NCI-H2081 treated with DMSO at 0.1 percent for 48 hours (cell line): ENCODE measurements at places on chromosomes 11 and 22.

GRCh38 chr11:73528483-73529203 is 69.3 kb downstream of the FAM168A start:
- no peak for DNase-seq

DNA sequence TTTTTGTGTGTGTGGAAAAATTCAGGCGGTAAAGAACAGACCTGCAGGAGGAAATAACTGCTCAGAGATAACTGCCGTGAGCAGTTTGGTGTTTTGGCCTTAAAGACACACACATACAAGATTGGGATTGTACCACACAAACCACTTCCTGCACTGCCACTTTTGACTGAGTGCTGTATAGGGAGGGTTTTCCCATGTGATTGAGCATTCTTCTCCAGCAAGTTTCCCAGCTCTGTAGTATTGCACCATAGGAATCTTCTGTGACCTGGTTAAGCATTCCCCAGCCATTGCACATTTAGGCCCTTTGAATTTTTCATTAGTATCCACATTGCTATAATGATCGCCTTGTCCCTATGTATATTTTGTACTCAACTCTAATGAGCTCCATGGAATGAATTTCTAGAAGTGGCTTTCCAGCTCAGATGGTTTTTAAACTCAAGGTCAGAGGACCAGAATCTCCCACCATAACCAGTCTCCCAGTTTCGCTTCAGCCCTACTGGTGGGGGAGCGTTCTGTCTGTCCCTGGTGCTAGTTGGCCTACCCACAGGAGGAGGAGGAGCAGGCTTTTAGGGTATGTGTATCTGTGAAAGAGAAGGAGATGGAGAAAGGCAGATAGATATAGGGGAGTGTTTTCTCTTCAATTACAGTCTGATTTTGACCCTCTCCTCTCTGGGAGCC is 9.3 kb downstream of the CD82 start:
- DNase-seq, result no peak

DNA sequence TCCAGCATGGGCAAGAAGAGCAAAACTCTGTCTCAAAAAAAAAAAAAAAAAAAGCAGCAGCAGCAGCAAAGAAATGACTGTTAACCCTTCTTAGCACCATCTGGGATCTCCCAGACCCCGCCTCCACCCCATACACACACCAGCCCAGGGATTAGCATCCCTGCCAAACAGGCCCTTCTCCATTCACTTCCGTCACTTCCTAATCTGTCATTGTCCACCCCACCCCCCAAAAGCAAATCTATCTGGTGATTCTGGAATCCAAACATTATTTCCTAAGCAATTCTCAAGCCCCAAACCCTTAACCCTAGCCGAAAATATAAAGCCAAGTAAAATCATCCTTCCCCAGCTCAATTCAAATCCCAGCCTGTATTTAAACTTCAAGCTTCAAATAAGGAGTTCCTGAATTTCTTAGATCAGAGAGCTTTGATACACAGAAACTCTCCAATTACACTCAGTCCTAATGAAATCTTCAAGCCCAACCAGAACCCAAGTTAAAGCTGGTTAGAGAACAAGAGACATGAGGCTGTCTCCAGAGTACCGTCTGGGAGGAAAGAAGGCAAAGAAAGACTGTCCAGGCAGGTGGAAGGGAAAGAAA is 6.0 kb upstream of the AHNAK start:
- DNase-seq, result no peak

- DNase-seq, result peak; percentile 41
These were observed 10.0 kb downstream of the OR51L1 start for GRCh38 chr11:5004424-5005274.

DNA sequence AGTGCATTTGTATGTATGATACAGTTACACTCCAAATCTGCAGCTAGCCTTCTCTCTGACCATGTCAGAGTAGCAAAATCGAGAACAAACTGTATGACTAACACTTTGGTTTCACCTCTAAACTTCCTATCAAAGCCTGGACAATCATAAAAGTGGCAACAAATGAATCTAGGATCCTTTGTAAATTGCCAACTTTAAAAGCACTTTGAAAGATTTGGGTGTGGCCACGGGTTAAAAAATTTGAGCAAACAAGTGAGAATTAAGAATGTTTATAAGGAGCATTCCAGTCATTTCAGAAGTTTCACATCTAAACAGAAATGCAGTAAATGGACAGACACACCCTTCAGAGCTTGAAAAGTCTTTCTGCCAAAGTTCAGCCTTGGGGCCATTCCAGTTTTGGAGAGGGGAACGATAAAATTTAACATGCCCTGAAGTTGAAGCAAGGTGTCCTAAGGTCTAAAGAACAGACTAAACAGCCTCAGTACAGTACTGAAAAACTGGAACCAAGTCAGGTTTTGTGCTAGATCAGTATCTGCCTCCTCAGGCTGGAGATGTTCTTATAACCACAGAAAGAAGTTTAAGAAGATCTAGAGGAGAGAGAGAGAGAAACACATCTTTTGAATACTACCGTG is 181.9 kb upstream of the BDNF start:
- no peak for DNase-seq

GRCh38 chr11:86182976-86183584 is 61.5 kb upstream of the EED start:
- DNase-seq, result no peak

GRCh38 chr22:26172389-26172990 is 3.2 kb downstream of the SEZ6L start:
- no peak for DNase-seq

- DNase-seq, result no peak
These were observed 6.2 kb downstream of the DUSP8 start for GRCh38 chr11:1565904-1566247.

- DNase-seq, result no peak
These were observed 12.5 kb upstream of the HMOX1 start for GRCh38 chr22:35368386-35368785.

- no peak for DNase-seq
These were observed 127.0 kb downstream of the TRPC6 start for GRCh38 chr11:101456812-101457211.

GRCh38 chr11:109424901-109425300 is 2.9 kb downstream of the C11orf87 start:
- DNase-seq, result no peak

DNA sequence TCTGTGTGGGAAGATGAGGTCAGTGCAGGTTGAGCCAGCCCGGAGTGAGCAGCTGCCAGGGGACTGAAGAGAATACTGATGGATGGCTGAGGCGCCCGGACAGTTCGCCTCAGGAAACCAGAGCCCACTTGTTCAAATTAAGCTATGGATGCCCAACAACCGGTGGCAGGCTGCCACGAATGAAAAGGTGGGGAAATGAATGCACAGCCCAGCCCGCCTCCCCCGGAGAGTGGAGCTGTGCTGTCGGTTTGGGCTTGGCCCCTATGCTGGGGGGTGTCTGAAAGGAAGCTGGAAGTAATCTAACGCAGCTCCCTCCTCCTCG is 21.9 kb downstream of the HSPA8 start:
- no peak for DNase-seq

GRCh38 chr11:109027851-109028250 is 363.0 kb downstream of the DDX10 start:
- DNase-seq, result no peak

- no peak for DNase-seq
These were observed at the start of gene KCNJ5 for GRCh38 chr11:128890543-128891368. TSS of gene KCNJ5 (plus strand) at chr11:128891356. CDS start at chr11:128911274, 19,918 bp downstream.

DNA sequence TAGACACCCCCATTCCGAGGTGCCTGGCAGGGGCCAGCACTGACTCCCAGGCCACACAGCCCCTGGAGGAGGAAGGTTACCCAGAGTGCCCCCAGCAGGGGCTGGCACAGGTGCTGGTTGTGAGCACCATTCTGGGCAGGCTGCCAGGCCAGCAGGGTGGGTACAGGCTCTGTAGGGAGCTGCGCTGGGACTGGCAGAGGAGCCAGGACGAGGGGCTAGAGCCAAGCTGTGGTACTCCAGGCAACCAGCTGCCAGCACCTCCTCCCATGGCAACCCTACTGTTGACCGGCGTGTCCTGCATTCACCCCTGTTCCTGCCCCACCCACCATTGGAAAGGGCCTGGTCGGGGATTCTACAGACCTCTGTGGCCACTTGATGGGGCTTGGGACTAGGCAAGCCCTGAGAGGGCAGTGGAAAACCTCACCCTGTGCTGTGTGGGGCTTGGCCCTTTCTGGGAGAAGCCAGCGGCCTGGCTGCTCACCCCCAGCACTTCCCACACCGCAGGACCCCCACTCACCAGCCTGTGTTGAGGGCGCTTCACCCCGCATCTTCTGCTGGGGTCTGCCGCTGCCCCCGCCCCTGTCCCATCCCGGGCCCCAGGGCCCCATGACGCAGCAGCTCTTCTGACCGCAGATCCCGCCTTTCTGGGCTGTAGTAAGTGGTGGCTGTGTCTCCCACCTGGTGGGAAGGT is 1.9 kb downstream of the CLDN5 start:
- peak; percentile 69 for DNase-seq

GRCh38 chr11:1295086-1295485 is 14.3 kb downstream of the TOLLIP start:
- no peak for DNase-seq

- DNase-seq, result no peak
These were observed 56.7 kb downstream of the TIMP3 start for GRCh38 chr22:32858121-32858703.

DNA sequence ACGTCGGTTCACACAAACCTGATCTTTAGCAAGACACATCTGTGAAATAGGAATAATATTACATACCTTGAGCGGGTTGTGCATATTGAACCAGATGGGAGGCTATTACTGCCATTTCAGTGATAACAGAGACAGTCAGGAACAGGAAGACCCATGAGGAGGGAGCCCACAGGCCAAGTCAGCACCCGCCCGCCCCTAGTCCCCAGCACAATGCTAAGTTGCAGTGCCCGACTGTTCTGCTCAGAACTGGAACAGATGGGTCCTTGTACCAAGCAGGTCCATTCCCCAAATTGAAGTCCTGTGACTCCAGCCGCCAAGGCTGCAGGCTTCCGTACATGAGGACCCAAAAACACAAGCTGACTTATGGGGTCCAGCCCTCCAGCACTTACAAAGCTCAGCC is 9.3 kb downstream of the CXCR5 start:
- DNase-seq, result no peak

DNA sequence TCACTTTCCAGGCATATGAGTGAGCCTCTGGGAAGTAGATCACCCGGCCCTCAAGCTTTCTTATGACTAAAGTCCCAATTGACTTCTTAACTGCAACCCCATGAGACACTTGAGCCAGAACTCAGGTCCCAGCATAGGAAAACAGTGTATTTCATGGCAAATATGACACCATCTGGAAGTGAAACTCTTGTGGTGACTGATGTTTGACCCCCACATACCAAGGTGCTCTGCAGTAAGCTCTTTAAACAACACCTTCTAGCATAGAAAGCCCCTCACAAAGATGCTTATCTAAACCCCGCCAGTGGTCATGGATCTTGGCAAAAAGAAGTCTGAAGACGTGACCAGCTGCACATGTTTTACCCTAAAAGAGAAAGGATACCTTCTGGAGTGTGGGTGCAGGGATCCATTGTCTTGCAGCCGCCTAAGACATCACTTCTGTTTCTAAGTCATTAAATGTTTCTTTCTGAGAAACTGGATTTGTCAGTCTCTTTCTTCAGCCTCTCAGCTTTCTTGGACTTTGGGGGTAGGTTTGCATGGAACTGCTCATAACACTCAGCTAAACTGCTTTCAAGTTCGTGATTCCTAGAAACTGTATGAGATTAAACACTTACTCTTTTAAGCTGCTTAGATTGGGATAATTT is 7.4 kb upstream of the PELI3 start:
- no peak for DNase-seq

DNA sequence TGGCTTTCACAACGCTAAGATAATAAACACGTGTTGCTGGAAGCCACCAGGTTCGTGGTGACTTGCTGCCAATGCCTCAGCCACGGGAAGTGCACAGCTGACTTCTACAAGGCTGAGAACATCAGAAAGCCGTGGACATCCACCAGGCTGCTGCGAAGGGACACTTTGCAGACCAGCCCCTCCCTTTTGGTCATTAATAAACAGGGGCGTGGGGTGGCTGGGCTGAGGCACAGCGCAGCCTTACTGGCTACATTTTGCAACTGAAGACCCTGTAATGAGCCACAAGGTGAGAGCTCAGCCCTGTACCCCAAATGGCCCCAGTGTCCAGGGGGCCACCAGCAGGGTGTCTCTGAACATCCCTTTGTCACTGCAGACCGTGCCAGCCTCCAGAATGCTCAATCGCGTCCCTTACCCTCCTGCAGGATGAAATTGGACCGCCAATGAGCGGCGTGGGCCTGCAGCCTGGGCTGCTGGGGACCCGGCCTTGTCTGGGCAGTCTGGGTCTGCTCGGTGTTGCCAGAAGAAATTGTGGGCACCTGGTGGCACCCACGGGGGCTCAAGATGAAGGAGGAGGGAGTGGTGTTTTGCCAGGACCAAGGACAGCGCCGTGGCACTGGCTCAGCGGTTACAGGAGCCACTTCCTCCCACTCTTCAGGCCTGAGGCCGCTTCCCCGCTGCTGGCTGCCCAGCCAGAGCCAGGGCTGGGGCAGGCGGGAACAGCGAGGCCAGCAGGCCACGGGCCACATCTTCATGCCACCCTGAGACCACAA is 181.9 kb downstream of the CTTN start:
- DNase-seq, result no peak

GRCh38 chr22:50105208-50106100 is 15.6 kb downstream of the MOV10L1 start:
- DNase-seq, result no peak

DNA sequence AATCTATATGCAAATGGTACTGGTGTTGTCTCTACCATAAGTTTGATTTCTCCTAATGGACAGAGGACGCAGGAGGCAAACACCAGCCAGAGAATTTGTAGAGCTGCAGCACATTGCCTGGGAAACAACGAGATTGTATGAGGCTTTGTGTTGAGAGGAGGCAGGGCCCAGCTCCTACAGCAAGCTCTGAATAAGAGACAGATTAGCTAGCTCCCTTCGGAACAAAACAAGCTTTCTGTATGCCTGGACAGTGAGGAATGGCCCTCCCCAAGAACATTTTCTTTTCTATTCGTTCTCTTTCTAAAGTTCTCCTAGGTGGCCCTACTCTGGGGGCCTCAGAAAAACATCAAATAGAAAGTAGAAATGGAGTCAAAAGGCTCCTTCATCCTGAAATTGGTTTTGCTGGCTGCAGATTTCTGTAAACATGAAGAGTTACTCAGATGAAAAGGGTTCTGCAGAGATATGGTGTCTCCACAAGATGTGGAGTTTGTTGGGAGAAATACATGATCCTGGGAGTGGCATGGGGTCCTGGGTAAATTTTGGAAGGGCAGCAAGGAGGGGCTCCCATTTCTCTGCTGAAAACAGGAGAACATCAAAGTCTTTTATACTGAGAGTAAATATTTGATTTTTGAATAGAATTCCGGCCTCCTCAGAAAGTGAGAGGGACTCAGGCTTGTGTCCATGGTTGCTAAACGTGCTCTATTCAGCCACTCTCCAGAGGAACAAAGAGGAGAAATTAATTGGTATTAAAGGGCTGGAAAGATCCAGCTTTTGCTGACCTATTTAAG is 6.8 kb upstream of the HEPACAM start:
- DNase-seq, result no peak

- no peak for DNase-seq
These were observed 3.7 kb upstream of the DBX1 start for GRCh38 chr11:20163783-20164481.
